CD4-positive, alpha-beta T cell treated with Interleukin-4 for 1 hour (primary cell): ENCODE measurements at places on chromosomes 1 and 21.

GRCh38 chr1:83954166-83954823 is 44.6 kb downstream of the TTLL7 start:
- DNase-seq, result no peak

- DNase-seq, result no peak
Observed at GRCh38 chr1:1237874-1238701, 6.1 kb downstream of the B3GALT6 start.

GRCh38 chr1:225737866-225738265 is 39.8 kb upstream of the SRP9 start:
- no peak for DNase-seq

GRCh38 chr1:207998691-207999090 is 87.8 kb upstream of the CD34 start:
- DNase-seq, result no peak

DNA sequence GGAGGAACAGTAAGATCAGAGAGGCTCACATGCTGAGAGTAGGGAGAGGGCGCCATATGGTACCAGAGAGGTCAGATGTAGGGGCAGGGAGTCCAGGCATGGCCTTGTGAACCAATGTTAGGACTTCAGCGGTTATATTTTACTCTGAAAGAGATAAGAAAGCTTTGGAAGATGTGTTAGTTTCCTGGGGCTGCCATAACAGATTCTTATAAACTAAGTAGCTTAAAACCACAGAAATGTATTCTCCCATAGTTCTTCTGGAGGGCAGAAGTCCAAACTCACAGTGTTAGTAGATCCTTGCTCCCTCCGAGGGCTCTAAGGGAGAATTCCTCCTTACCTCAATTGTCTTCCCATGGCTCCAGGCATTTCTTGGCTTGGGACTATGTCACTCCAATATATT is 502.5 kb upstream of the ADGRL2 start:
- DNase-seq, result no peak

GRCh38 chr1:214441119-214441518 is 110.3 kb downstream of the PTPN14 start:
- no peak for DNase-seq

DNA sequence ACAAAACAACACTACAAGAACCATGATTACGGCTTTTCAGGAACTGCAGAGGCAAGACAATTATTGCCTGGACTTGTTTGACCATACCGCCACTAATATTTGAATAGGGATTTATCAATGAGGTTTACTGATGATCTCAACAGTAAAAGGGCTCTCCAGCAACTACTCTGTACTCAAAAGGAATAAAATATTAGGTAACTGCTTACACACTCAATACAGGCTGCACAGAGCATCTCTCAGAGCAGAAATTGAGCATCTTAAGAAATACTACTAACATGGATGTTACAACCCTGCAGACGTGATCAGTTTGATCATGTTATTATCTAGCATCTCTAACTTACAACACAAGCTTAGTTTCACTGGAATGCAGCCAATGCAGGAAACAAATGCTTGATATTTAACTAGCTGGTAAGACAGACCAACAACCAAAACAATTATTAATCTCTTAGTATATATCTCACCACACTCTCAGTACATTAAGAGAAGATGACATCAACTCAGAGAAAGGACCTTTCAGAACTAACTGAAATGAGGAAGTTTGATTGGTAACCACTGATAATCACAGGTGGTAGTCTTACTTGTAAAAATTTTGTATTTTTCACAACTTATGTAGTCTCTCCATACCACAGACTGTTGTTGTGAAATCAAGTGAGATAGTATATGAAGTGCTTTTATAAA is 52.2 kb downstream of the PUM1 start:
- no peak for DNase-seq

DNA sequence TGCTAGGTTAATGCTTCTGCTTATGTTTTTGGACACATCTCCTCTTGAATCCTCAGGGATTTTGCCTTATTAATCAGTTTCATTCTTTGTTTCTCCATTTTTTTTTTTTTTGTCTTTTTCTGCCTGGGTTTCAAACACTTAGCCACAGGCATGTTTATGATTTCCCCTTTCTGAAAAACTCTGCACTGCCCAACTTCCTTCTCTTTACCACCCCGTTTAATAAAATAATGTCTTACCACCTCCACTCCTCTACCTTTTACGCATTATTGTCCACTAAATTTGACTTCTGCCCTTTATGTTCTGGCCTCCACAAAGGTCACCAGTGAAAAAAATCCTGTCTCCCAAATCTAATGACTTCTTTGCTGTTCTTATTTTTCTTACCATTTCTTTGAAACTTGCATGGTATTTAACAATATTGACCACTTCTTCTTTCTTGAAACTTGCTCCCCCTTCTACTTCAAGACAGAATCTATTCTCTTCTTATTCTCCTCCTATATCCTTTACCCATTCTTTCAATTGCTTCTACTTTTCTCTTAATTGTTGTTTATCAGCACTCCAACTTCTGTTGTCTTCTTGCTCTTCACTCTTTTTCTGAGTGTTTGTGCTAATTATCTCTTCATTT is 150.3 kb downstream of the TNFSF18 start:
- no peak for DNase-seq

- DNase-seq, result no peak
Observed at GRCh38 chr1:20361401-20361800, 70.7 kb downstream of the VWA5B1 start.

GRCh38 chr1:221612047-221612777 is 129.7 kb downstream of the DUSP10 start:
- DNase-seq, result no peak

GRCh38 chr1:109850194-109850593 is 60.5 kb upstream of the CSF1 start:
- no peak for DNase-seq

DNA sequence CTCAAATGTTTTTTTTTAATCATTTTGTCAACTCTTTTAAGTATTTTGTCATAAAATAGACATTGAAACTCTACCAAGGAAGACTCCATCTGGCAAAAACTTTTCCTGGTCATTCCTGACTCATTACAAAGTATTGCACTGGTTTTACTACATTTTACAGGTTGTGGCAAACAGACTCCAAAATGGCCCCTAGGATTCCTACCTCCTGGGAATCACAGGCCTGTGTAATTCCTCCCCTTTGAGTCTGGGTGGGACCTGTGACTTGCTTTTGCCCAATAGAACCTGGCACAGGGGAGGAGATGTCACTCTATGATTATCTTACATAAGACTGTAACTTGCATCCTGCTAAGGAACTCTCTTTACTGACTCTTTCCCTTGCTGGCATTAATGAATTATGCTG is 123.6 kb upstream of the KCNJ6 start:
- no peak for DNase-seq

GRCh38 chr1:156864796-156865195 is 4.1 kb downstream of the NTRK1 start:
- no peak for DNase-seq

DNA sequence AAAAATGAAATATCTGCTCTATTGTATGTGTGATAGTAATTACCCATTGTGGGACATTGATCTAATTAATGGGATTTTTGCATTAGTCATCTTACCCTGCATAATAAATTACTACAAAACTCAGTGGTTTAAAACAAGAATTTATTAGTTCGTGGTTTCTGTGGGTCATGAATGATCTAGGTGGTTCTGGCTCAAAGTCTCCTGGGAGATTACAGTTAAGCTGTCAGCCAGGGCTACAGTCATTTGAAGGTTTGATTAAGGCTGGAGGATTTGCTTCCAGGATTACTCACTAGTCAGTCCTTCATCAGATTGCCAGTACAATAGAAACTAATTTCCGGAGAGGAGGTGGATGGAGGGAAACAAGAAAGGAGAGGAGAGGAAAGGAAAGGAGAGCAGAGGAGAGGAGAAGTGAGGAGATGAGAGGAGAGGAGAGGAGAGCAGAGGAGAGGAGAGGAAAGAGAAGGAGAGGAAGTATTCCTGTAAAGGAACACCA is 60.4 kb upstream of the TNFSF4 start:
- DNase-seq, result no peak

GRCh38 chr1:42767510-42768000 is 506 bp downstream of the C1orf50 start:
- no peak for DNase-seq

DNA sequence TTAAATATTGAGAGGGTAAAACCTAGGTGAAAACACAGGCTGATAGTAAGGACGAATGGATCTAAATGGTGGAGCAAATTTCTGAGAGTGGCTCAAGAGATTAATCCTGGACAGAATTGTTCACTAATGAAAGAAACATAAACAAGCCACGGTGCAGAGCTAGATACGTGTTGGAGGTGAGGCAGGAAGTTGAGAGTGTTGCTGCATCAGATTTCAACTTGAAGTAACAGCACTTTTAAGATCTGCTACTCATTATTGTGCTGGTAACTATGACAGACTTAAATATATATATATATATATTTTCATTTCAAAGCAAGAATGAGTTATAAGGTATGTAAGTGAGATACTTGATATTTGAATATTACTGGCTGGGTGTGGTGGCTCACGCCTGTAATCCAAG is 64.9 kb downstream of the PTGS2 start:
- no peak for DNase-seq

GRCh38 chr1:115933625-115934024 is 42.7 kb upstream of the SLC22A15 start:
- DNase-seq, result no peak

- no peak for DNase-seq
Observed at GRCh38 chr1:156281693-156282478, 739 bp downstream of the SMG5 start.

DNA sequence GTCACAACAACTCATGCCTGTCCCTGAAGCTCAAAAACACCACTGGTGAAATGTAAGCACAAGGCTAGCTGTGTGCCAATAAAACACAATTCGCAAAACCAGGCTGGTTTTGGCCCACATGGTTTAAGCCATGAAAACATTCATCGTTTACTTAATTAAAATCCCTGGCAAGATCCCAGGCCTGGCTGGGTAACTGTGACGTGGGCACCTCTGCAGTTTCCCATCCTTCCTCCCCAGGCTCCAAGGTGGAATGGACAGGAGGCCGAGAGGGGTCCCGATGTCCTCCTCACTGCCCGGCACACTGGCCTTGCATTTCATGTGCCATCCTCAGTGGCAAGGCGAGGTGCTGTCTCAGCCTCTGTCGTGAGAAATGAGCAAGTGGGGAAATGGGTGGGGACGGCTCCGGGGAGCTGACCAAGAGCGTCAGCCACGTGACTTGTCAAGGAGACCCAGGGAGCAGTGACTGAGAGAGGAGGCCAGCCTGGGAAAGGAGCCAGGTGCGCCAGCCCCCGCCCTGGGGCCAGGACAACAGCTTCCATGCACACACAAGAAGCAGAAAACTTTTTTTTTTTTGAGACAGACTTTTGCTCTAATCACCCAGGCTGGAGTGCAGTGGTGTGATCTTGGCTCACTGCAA is 153.1 kb upstream of the RAB4A start:
- DNase-seq, result peak; percentile 22

DNA sequence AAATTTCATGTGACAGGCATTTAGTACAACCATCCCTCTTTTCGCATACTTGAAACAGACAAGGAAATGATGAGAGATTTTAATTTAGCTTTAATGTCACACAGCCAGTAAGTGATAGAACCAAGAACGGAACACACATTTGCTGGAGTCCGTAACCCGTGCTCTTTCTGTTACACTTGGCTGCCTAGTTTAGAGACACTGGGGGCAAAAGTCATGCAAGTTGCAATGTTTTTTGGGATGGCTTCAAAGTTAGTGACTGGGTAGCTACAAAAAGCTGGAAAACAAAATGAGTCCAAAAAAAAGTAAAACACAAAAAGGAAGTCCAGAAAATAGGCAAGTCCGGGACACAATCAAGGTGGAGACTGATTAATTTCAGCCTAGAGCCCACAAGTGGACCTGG is 5.9 kb downstream of the NID1 start:
- DNase-seq, result no peak

DNA sequence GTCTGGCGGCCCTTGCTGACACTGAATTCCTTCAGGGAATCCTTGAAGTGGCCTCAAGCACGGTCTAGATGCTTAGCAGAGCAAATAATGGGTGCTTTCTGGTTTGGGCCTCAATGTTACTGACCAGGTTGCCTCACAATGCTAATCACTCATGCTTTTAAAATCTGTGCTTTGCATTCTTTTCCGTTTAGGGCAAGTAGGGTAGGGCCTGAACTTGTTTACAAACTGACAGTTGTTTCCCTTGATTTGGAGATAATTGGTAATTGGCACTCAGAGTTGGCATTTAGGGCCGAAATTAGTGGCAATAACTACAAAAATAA is 1.4 kb downstream of the VPS13D start:
- no peak for DNase-seq

GRCh38 chr21:27329255-27329851 is 362.5 kb upstream of the ADAMTS5 start:
- no peak for DNase-seq

DNA sequence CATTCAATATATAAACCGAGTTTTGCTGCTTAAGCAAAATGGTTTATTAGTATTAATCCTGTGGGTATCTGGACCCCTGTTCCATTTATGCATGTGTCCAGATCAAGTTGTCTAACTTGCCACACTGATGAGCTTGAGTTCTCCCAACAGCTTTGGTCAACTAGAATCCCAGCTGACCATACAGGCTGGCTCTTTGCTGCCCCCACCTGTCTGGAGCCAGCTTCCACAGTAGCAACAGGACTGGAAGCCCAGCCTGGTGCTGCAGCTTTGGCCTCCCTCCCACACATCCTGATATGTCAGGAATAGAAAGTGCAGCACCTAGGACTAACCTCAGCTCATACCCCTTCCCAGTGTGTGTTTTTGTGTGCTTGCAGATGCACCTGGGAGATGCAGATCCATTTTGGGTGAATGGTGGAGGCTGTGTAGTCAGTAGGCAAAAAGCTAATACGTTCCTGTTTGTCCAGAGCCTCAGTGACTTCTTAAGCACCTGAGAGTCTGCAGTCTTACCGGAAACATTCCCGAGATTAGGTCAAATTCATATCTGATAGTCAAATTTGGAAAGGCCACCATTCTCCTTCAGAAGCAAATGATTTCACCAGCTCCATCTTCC is 40.9 kb upstream of the BEND5 start:
- DNase-seq, result peak; percentile 1

GRCh38 chr1:22611530-22611947 is 24.9 kb upstream of the C1QA start:
- DNase-seq, result no peak

- no peak for DNase-seq
Observed at GRCh38 chr1:28803051-28803450, 8.9 kb upstream of the OPRD1 start.

DNA sequence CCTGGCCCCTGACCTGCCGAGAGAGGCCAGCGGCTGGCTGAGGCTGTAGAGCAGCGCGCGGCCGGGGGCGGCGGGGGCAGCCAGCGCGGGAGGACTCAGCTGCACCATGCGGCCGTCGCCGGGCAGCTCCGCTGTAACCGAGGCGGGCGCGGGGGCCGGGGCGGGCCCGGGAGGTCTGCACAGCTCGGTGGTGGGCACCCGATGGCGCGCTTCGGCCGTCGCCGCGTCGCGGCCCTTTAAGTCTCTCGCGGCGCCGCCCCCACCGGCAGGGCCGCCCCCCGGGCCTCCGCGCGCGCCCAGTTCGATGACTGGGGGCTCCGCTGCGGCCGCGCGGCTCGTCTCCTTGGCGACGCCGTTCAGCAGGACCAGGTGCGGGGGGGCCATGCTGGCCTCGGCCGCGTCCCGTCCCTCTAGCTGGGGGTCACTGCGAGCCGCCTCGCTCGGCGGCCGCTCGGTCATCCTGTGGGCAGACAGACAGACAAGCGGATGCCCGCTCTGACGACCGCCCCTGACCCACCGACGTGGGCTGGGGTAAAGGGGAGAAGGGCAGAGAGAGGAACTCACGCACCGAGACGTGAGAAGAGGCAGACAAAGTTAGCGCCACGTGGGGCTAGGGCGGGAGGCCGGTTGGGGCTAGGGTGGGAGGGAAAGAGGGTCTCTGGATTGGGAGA is 6.5 kb downstream of the TAL1 start:
- DNase-seq, result no peak
